ENCODE measurements at places on chromosomes 12 and 14.

DNA sequence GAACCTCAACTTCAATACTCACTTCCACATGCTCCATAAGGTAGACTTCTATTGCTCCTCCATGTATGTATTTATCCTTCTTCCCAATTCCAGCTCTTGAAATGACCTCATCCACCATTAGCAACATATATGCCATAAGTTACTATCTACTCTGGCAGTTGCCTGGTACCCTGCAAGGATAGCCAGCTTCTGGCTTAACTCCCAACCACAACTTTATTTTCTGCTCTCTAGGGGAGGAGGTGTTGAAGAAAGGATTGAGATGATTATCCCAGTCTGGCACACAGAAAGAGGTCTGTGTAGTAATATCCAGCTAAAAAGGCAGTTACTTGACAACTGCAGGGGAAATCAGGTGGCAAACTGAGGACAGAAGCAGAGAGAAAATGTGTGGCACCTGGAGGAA, 71.5 kb upstream of the MDM1 start:
- DNase-seq, result no peak

- DNase-seq, result no peak
These were observed 49.7 kb downstream of the FRS2 start for GRCh38 chr12:69519871-69520270.

DNA sequence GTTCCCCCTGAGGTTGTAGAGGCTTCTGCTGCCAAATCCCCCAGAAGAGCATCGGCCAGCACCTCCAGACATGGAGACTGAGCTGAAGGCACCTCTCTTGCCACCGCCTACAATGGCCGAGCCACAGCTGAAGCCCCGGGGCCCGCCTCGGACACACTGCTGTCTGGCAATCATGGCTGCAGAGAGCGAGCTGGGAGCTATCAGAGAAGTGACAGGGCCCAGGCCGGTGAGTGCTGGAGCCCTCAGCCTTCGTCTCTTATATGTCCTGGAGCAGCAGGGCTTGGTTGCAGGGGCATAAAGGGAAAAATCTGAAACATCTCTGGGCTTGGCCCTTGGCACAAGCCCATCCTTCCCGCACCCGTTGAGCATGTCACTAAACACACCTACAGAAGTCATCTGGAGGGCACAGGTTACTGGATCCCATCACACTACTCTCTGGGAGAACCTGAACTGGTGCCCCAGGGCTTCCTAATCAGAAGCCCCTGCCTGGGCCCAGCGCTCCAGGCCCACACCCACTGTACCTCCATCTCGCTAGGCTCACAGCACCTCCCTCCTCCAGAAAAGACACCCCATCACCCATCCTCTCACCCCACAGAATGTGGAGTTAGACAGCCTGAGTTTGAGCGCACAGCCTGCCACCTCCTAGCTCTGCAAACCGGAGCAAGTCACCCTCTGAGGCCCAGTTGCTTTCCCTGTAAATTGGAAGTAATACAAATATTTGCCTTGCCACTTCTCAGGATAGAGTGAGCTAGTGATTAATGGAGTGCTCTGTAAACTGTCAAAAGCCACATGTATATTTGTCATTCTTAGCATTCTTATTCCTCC, at the start of gene KRT4:
KRT4 (minus strand) TSS at position 232 of the 825 bp plus-strand sequence; CDS start at position 174, 58 bp downstream.
- DNase-seq, result no peak

DNA sequence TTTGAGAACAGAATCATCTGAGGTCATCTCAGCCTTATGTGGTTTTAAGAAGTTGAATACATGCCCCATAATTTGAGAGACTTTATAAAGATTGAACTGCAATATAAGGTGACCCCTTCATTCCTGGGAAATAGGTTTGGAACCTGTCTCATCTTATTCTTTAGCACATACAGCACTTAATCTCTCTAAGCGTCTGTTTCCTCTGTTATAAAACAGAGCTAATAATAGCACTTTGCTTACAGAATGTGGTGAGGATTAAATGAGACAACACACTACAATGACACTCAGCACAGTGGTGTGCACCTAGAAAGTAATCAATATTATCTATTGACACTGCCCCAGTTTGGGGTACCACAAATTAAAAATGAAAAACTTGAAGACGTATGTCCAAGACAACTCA, 102.1 kb downstream of the DUSP6 start:
- no peak for DNase-seq

DNA sequence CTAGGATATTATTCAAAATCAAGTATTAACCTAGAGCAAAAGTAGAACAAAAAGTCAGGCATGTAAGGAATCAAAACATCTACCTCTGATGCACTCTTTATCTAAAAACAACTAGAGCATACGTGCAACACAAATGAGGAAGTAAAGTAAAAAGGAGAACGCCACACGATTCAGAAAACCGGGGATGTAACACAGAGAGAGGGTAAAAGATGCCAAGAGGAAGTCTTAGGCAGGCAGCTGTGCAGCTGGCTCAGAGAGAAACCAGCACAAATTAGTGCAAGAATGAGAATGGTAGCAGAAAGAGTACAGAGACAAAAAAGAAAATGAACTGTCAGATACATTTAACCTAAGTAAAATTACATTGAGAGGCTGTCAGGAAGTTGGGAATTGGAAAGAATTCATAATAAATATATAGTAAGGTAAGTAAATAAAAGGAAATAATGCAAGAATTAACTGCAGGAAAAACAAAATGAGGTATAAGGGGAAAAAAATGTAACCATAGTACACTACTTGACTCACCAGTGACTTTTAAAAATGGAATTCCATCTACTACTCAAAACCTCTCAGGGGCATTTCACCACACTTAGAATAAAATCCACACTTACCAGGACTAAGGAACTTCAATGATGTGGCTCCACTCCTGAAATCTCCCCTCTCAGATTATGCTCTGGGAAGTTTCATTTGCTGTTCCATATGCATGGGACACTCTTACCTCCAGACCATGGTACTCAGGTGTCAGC, 17.1 kb downstream of the BCAT1 start:
- DNase-seq, result peak; percentile 45
